ENCODE measurements at places on chromosomes 1 and 21.

- DNase-seq = no peak
Observed at GRCh38 chr21:28235169-28235895, 757.3 kb downstream of the LTN1 start.

GRCh38 chr21:35142036-35142815 lies 93.1 kb upstream of the RUNX1 start:
- DNase-seq = no peak

DNA sequence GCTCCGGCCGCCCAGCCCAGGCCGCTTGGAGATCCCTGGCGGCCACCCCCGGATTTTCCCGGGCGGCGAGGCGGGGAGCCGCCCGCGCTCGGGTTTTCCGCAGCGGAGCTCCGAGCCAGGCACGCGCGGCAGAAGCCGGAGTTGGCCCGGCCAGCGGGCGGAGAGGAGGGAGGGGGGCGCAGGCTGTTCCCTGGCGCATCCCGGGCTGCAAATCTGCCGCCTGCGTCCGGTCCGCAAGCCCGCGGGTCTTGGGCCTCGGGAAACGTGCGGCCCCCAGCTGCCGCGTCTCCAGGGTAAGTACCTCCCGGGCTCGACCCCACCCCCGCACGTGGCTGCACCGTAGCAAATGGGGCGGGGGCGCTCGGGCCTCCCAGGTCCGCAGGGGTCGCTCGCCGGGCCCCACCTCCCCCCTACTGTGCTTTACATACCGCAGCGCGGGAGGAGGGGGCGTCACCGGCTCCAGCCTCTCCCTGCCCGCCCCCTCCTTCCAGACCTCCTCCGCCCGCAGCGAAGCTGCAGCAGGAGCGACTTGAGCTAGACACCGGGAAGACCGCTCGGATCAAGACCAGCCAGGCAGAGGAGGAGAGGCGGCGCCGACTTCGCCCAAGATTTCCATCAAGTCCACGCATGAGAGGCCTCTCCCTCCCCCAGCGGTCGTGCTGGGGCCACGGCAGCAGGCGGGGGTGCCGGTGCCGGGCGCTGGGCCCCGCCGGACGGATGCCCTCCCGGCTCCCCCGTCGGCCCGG lies 1.6 kb downstream of the TMEM200B start:
- no peak for DNase-seq

- no peak for DNase-seq
Observed at GRCh38 chr1:157269656-157270375, 131.6 kb upstream of the ETV3 start.

GRCh38 chr1:198423673-198424072 lies 116.8 kb downstream of the ATP6V1G3 start:
- DNase-seq = no peak

- no peak for DNase-seq
Observed at GRCh38 chr1:240732390-240732789, 120.4 kb upstream of the GREM2 start.

DNA sequence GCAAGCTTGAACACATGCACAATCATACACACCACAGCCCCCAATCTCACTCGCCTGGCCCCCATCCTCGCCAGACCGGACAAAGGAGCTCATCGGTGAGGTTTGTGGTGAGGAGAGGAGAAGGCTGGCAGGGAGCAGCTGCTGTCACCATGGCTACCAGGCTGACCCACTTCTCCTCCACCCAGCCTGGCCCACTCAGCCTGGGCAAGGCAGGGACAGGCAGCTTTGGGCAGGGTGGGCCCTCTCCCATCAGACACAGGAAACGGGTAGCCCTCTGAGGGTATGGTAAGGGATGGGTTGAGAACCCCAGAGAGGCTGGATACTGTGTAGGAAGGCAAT lies 15.9 kb downstream of the RIMS3 start:
- DNase-seq = no peak

DNA sequence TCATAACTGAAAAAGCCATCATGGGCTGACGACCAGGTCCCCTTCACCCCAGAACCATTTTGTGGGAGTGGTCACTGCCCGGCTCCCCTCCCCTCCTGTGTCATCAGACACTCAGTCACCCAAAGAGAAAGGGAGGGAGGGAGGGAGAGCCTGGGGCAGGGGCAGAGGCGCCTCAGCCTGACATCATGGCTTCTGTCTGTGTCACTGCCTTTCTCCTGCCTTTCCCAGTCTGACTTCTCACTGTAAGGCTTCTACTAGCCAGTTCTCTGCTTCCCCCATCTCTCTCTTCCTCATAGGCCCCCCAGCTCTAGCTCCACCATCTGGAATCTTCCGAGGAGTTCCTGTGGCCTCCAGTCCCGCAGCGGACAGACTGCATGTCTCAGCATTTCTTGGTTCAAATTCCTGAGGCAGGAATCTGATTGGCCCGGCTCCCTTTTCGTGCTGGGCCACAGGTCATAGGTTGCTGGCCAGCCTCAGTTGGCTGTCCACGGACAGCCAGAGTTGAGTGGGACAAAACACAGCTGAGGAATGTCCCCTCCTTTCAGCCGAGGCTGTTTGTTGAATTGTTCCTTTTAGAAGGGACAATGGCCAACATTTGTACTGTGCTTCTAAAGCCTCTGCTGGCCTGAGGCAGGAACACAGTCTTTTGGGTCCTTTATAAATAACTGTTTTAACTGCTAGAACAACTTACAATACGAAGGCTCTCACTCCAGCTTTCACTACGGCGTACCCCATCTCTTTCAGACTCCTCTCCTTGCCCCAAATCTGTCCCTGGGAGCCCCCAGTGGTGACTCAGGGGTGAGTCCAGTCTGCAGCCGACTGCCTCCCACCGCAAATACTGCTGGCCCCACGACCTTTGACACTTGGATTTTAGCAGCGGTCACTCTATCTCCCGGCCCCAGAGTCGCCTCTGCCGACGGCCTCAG lies 18.7 kb upstream of the KANK4 start:
- DNase-seq = no peak

DNA sequence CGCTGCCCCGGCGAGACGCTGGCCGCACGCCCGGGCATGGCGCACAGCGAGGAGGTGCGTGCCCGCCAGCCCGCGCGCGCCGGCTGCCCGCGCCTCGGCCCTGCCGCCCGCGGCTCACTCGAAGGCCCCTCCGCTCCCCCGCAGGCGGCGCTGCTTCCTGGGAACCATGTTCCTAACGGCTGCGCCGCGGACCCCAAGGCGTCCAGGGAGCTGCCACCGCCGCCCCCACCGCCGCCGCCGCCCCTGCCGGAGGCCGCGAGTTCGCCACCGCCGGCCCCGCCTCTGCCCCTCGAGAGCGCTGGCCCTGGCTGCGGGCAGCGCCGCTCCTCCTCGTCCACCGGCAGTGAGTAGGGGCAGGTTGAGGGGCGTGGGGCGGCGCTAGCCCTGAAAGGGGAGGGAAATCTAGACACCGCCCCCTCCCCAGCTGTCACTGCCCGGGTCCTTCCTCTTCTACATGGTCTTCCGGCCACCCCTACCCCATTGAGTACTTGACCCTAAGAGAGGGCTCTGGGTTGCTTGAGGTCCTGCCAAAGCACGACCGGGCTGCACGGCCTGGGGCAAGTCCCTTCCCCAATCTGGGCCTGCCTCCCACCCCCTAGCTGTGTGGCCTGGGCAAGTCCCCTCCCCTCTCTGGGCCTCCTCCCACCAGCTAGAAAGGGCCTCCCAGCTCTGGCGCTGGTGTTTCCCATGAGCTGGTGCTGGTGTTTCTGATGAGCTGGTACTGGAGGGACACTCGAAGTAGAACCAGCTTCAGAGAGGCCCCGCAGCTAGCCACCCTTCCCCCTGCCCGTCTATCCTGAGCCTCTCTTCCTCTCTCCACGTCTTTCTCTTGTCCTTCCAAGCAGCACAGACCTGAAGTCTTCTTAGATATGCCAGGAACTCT lies 17.0 kb downstream of the TNFRSF25 start:
- no peak for DNase-seq

- DNase-seq = no peak
Observed at GRCh38 chr21:43867948-43868347, 2.9 kb downstream of the AGPAT3 start.

GRCh38 chr1:170661646-170662411 lies 2.1 kb upstream of the PRRX1 start:
- no peak for DNase-seq

DNA sequence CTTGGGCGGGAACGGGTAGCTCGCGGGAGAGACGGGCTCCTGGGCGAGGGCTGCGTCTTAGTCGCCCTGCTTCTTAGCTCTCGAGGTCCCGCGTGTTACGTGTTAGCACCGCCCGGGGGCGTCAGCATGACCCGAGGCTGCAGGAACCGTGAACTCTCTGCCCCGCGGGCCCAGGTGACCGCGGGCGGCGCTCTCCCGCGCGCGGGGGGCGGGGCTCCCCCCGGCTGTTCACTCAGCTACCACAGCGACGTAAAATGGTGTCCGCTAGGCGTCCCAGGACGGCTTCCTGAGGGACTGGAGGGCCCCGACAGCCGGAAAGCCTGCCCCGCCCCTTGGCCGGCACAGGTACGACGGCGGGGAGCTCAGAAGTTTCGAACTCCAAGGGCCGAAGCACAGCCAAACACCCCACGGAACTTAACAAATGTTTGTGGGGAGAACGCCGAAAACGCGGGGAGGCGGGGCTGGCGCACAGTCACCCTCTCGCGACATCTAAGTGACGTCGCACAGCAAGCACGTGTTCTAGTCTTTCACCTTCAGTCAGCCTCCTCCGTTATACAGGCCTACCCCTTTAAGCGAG lies 780 bp upstream of the RBM15 start:
- peak; percentile 94 for DNase-seq

GRCh38 chr1:153985941-153986761 lies at the start of gene RAB13:
Gene RAB13 (minus strand): TSS chr1:153986339. CDS start chr1:153986236, 103 bp downstream.
- DNase-seq = peak; percentile 78

GRCh38 chr1:237959838-237960237 lies 69.1 kb upstream of the ZP4 start:
- DNase-seq = no peak

- no peak for DNase-seq
Observed at GRCh38 chr1:6329396-6329795, 64.2 kb downstream of the ACOT7 start.

DNA sequence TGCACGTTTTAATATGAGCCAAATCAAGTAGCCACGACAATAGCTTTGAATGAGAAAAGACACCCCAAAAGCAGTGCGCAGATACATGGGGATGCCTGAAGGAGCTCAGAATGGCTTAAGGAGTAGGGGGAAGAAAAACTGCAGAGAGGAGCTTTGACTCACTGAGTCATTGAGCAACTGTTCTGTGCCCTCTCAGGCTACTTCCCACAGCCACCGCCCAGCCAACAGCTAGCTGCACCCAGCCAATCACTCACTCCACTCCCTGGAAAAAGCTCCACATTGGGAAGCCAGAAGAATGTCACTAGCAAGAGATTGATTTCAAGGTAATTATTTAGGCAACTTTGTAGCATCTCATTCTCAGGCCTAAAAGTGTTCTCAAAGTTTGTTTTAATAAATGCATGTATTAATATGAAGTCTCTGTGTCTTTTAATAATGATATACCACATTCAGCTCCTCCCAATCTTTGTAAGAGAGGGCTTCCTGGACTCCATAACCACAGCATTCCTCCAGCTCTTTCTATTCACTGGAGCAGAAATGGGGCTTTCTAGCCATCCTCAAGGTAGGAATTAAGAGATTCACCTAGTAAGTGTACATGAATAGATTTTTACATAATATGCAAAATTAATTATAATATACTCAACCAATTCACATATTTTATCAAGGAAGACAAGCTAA lies 16.8 kb downstream of the DUSP10 start:
- no peak for DNase-seq

GRCh38 chr1:114099268-114099667 lies 54.4 kb downstream of the SYT6 start:
- DNase-seq = no peak

- no peak for DNase-seq
Observed at GRCh38 chr1:116038679-116039078, 62.4 kb downstream of the SLC22A15 start.

DNA sequence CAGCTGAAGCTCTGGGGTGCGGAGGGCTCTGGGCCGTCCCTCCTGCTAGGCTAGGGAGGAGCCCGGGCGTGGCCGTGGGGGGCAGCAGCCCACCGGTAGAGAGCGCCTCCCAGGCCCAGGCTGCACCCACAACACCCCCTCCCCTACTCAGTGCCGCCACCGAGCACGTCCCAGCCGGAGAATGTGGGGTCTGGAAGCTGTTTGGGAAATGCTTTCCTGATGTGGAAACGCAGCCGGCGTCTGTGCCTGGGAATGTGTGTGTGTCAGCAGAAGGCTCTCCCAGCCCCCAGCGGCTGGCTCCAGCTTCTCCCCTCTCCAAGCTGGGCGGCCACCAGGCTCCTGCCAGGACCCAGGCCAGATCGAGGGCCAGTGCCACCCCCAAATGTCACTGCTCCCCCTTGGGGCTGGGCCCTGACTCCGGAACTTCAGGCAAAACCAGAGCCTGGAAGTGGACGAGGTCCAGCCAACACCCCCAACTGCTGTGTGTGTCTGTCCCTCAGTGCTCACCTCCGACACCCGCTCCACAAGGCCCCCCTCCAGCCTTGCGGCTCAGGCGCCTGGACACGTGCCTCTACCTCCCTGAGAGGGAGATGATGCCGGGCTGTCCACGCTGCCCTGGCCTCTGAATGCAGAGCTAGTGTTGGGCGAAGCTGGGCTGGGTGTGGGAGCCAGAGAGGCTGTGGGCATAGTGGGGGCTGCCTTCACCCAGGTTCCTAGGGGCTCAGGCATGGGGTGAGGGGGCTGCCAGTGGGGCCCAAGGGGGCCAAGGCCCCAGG lies 74.7 kb downstream of the MEGF6 start:
- no peak for DNase-seq

GRCh38 chr21:37619464-37619974 lies 252.9 kb downstream of the DYRK1A start:
- DNase-seq = no peak

GRCh38 chr21:36945496-36946138 lies 20.9 kb downstream of the HLCS start:
- DNase-seq = no peak

DNA sequence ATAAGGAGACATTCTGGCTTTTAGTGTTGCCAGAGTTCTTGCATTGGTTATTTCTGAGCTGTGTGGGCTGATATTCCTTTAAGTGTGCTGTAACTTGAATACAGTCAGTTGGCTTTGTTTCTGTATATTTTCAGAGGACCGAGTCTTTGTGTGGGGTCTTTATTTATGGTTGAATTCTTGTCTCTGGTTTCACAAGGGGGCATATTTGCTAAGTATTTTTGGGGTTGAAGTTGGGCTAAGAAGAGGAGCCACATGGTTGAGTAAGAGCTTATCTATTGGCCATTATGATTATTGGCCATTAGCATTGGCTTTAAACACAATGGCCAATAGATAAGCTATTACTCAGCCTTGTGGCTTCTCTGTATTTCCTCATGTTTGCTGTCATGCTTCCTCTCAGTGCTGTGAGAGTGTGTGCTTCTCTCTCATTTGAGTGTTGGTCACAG lies 26.3 kb upstream of the PTGFR start:
- no peak for DNase-seq

DNA sequence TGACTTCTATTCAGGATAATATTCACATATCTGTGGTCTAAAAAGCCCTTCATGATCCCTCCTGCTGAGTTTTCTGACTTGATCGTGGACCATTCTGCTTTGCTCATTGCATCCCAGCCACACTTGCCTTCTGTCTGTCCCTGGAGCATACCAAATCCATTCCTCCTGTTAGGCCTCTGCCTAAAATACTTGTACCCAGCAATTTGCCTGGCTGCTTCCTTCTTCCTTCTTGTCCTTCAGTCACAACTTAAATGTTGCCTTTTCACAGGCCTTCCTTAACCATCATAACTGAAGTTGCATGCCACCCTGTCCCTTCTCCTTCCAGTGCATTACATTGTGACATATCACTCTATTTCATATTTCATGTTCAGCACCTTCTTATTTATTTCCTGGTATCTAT lies 4.3 kb downstream of the CR2 start:
- no peak for DNase-seq

Measured in SW 1271 (cell line).